Islet precursor cell (in vitro differentiated cells): ENCODE measurements at places on chromosomes 4 and X.

DNA sequence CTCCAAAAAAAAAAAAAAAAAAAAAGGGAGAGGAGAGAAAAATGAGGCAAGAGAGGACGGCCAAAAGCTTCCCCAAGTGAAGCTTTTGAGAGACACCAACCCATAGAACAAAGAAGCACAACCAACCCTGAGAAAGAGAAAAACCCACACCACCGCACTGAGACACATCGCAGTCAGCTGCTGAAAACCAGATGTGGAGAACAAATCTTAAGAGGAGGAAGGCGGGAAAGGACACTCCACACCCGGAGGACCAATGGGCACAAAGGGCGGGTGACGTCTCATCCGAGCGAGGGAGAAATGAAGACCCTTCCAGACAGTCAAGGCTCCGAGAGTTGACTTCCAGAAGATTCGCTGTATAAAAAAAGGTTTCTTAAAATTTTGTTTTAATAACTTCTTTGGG is 112.1 kb downstream of the AFAP1 start:
- no peak for DNase-seq

DNA sequence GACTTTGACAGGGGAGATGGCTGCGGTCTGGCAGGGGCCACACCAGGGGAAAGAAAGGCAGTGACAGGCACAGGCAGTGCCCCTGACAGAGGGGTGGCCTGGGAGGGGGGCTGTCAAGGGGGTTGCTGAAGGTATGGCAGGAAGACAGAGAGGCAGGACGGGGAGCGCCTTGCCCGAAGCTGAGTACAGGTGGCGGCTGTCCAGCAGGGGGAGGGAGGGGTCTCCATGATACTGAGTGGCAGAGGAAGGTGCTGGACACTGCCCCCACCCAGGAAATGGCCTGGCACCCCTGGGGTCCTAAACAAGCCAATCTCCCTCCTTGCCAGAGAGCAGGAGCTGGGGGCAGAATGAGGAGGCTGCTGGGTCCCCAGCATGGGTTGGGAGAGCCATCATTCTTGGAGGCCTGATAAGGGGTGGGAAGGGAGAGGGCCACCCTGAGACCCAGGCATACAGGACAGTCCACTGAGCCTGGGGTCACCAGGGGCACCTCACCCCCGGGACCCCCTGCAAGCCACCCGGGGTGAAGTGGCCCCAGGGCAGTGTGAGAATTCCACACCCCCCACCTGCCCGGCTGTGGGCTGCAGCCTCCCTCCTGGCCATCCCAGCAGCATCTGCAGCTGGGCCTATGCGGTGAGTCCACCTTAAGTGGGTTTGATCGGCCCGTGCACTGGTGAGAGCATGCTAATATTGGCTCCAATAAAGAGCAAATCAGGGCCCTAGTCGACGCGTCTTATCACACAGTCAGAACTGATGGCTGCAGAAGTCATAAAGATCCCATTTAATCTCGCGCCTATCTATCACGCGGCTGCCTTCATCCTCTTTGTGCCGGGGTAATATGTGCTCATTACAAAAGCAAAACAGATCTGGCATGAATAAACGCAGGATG is 108.5 kb downstream of the FAM53A start:
- DNase-seq = no peak

DNA sequence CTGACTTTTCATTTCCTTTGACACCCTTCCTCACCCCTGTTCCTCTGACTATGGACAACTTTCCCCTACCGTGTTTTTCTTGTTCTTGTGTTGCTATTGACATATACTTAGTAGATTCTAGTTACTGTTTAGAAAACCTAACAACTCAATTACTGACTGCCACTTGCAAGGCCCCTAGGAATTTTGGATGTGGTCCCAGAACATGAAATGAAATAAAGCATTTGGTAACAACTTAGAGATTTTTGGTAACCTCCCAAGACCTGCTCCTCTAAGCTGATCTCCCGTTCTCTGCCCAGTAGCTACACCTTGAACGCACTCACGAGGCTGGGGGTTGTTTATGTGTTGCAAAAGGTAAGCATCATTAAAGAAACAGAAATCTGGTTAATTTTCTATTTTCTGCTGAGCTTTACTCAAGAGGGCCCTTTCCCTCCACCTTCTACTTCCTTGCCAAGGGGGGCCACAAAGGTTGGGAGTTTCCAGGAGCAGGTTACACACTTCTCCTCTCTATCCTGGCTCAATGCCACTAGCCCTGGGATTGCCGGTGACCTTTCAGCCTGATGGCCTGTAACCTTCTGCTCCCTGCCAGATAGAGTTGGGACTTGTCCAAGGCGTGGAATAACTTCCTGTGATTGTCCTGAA is 20.5 kb downstream of the GAB3 start:
- no peak for DNase-seq

GRCh38 chrX:47168495-47169073 is 23.6 kb downstream of the RBM10 start:
- DNase-seq = peak; percentile 15

DNA sequence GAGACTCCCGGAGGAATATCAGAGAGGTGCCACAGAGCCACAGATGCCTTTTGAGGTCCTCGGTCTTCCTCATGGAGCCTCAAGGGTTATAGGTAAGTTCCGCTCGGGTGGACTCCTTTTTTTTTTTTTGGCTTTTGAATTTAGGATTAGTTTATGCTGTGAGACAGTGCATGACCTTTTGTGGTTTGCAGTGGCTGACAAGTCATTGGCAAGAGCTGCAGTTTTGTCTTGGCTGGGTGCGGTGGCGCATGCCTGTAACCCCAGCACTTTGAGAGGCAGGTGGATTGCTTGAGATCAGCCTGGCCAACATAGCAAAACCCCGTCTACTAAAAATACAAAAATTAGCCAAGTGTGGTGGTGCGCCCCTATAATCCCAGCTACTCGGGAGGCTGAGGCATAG is 4.5 kb upstream of the GRSF1 start:
- DNase-seq = no peak

DNA sequence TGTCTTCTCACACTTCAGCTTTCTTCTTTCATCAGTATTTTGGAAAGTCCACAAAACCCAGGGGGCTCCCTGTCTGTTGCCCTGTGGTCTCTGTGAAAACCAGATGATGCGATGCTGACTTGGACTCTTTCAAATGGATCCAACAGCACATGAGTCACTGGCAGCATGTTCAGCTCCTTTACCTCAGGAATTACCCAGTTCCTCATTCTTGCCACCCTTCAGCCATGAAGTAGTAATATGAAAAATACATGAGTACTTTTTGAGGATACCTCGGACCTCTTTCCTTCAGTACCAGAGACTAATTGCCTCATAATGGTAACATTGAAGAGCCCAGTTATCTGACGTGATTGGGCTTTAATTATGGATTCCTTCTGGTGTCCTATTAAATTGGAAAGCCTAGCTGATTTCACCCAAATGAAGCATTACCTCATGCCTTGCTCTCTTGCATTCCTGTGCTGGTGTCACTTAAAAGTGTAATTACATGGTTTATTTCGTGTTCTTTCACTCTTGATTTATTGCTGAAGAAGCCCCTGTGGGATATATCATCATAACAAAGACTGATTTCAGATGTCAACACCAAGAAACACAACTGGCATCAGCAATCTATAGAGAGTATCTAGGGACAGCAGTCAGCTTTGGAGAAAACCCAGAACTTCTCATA is 63.4 kb downstream of the NFKB1 start:
- DNase-seq = no peak

DNA sequence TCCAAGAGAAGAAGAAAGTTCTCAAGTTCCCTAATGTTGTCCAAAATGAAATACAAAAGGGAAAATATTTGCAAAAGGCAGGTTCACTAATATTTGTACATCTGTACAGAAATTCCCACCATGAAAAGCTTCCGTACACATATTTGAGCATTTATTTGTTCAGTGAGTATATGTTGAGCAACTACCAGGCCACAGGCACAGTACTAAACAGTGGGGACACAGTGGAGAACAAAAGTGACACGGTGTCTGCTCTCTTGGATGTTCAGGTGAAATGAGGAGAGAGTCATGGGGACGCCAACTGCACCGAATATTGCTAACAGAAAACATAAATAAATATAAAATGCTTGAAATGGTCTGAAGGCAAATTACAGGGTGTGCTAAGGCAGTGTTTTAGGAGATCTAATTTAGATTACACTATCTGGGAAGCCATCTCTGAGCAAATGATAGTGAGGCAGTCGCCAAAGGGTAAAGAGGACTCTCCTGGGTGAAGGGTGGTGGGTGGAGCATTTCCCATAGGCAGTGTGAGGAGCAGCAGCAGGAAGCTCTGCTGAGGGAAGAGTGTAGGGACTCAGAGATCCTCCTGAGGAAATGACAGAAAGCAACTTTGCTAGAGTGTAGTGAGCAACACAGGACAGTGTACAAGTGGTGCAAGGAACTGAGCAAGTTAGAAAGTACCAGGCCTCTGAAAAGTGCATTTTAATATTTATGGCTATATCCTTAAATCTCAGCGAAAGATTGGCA is 375.2 kb downstream of the GALNTL6 start:
- peak; percentile 64 for DNase-seq

GRCh38 chrX:68508799-68509198 is 9.9 kb downstream of the YIPF6 start:
- DNase-seq = no peak

DNA sequence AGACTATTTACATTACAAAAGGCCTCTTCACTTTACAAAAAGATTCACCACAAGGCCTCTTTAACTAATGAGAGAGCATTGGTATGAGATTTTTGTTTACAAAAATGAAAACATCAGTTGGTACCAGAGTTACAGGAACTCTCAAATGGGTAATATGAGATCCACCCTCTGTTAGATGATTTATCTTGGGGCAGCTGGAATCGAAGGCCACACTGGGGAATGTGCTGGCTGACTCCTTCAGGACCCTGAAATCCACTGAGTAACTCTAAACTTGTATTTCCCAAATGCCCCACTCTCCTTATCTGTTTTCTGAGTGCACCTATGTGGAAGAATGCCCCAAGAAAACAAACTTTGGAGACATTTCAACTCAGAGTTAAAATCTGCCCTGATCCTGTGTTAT is 232.9 kb upstream of the F9 start:
- DNase-seq = no peak

GRCh38 chr4:51906167-51906958 is 63.4 kb downstream of the DCUN1D4 start:
- no peak for DNase-seq

GRCh38 chr4:133550436-133550835 is 401.3 kb downstream of the PCDH10 start:
- no peak for DNase-seq

DNA sequence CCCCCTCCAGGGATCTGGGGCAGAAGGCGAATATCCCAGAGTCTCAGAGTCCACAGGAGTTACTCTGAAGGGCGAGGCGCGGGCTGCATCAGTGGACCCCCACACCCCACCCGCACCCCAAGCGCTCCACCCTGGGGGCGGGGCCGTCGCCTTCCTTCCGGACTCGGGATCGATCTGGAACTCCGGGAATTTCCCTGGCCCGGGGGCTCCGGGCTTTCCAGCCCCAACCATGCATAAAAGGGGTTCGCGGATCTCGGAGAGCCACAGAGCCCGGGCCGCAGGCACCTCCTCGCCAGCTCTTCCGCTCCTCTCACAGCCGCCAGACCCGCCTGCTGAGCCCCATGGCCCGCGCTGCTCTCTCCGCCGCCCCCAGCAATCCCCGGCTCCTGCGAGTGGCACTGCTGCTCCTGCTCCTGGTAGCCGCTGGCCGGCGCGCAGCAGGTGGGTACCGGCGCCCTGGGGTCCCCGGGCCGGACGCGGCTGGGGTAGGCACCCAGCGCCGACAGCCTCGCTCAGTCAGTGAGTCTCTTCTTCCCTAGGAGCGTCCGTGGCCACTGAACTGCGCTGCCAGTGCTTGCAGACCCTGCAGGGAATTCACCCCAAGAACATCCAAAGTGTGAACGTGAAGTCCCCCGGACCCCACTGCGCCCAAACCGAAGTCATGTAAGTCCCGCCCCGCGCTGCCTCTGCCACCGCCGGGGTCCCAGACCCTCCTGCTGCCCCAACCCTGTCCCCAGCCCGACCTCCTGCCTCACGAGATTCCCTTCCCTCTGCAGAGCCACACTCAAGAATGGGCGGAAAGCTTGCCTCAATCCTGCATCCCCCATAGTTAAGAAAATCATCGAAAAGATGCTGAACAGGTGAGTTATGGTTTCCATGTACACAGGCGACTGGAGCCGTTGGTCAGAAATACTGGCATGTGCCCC is at the start of gene CXCL1:
Gene CXCL1, plus strand, starts transcription at position 264 of the 926 bp plus-strand sequence. Its CDS starts 78 bp downstream, at position 342.
- DNase-seq = peak; percentile 69

- no peak for DNase-seq
Observed at GRCh38 chr4:128444544-128445302, 157.1 kb upstream of the PGRMC2 start.

DNA sequence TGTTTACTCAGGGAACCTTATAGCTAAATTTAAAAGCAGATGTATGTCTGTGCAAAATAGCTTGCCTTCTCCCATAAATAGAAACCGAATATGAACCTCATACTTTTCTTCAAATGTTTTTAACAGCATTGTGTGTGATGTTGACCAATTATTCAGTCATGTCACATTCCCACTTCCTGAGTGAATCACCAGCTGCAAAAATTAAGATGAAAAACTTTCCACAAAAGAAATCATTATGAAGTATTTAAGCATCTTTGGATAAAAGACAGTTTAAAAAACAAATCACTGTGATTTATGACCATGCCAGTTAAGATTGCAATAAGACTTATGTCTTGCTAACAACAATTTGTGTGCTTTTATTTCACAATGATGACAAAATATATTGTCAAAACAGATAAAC is 220.1 kb downstream of the PDGFC start:
- no peak for DNase-seq

DNA sequence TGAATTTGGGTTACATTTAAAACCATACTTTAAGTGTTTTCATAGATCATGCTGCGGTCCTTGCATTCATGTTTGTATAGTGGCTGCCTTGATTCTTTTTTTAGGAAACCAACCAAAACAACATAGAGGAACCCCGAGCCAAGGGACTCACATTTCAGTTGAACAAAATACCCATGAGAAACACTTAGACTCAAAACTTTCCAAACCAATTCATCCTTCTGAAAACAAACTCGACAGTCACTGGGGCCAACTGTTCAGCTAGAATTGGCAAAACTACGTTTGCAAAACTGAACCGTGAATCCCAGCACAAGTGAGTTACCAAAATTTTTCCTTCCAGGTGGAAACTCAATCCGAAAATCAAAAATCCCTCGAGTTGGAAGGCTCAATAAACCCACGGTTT is 1.4 kb downstream of the ADGRA3 start:
- DNase-seq = no peak

- no peak for DNase-seq
Observed at GRCh38 chrX:23062359-23062758, 62.6 kb downstream of the DDX53 start.

DNA sequence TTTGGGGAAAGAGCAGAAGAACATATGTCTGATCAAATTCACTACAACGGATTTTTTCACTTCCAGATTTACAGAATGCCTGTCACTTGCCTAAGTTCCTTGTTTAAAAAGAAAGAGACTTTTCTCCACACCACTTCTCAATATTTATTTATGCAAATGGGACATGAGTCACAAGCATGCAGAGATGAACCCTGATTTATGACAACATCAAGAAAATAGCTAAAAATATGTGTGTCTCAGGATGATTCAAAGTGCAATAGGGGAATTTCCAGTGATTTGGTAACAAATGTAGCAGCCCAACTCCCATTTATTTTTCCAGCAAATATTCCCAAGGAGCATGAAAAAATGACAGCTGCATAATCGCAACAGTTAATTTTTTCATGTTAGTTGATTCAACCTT is 180.4 kb upstream of the FAT1 start:
- no peak for DNase-seq
